ENCODE measurements at places on chromosomes 13 and 19.

DNA sequence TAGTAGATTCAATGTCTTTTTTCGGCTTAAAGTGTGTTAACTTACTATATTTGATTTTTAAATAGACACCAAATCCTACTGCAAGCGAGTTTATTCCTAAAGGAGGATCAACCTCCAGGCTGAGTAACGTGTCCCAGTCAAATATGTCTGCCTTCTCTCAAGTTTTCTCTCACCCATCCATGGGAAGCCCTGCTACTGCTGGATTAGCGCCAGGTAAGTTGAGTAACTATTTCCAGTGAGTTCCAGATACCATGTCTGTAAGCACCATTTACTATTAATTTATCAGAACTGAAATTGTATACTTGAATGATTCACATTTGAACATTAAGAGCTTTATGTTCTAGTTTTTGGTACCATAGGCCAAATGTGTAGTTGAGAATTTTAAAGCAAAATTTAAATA lies 81.8 kb downstream of the PAN3 start:
- DNase-seq: no peak

DNA sequence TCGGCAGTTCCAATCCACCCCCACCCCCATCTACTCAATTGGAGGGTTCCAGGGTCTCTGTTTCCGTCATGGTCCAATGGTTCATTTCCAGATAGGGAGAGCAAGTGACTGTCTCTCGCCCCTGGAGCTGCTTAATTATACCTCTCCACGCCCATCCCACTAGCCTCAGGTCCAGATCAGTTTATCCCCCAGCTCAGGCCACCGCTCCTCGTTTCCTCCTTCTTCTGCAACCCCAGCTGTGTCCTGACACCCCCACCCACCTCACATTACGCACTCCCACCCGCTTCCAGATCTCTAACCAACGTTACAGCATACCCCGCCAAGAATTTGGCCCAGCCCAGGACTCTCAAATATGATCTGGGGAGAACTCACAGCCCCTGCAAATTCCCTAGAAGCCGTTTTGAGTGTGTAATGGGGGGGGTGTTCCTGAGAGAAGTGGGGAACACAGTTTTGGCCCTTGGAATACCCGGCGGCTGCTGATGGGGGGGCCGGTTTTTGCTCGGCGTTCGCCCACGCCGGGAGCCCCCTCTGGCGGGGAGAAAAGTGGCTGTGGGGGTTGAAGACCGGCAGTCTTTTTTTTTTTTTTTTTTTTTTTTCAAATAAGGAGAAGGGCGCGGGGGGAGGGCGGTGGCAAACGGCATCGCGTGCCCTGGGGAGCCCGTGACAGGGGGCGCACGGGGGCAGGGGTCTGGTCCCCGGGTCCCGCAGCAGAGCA lies 1.7 kb upstream of the PDE4A start:
- peak; percentile 63 for DNase-seq

GRCh38 chr19:49403404-49404187 lies 15.5 kb downstream of the KASH5 start:
- peak; percentile 100 for DNase-seq

DNA sequence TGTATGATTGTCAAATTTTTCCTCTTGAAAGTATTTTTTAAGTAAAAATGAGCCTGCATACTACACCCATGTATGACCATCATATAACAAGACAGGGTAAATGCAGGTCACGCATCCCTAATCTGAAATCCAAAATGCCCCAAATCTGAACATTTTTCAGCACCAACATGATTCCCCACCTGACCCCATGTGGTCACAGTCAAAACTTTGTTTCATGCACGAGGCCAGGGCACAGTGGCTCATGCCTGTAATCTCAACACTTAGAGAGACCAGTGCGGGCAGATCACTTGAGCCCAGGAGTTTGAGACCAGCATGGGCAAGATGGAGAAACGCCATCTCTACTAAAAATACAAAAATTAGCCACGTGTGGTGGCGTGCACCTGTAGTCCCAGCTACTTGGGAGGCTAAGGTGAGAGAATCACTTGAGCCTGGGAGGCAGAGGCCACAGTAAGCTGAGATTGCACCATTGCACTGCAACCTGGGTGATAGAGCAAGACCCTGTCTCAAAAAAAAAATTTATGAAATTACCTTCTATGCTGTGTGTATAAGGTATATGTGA lies 63.7 kb upstream of the NPAS1 start:
- DNase-seq: no peak

DNA sequence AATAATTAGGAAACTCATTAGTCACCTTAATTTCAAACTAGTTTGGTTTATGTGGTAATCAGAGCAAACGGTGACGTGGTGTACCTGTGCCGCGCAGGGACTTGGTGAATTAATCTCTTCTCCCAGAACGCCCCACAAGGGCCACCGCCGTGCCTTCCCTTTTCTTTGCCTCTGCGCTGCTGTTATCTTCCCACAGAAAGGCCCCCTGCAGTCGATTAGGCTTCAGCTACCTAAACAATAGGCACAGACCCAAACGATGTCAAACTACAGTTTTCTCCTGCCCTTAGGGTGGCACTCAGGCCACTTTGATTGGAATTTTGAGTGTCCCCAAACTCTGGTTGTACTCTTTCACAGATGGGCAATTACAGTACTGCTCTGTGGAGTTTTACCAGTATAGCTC lies 115.5 kb downstream of the GGACT start:
- no peak for DNase-seq

DNA sequence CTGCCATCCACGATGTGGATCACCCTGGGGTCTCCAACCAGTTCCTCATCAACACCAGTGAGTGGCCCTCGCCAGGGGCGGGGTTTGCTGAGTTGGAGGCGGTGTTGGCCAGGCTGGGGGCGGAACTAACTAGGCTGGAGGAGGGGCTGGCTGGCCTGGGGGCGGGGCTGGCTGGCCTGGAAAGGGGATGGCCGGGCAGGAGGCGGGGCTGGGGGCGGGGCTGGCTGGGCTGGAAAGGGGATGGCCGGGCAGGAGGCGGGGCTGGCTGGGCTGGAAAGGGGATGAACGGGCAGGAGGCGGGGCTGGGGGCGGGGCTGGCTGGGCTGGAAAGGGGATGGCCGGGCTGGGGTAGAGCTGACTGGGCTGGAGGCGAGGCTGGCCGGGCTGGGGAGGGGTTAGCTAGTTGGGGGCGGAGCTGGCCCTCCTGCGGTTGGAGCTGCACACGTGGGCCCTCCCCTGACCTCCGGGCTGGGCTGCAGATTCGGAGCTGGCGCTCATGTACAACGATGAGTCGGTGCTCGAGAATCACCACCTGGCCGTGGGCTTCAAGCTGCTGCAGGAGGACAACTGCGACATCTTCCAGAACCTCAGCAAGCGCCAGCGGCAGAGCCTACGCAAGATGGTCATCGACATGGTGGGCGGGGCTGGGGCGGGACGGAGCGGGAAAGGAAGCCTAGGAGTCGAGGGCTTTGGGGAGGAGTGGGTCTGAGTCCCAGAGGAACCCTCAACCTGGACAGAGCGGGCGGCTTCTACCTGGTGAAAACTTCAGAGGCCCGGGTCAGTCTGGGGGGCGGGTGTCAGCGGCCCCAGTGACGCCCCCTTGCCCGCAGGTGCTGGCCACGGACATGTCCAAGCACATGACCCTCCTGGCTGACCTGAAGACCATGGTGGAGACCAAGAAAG lies 41.0 kb downstream of the PDE4A start:
- no peak for DNase-seq

DNA sequence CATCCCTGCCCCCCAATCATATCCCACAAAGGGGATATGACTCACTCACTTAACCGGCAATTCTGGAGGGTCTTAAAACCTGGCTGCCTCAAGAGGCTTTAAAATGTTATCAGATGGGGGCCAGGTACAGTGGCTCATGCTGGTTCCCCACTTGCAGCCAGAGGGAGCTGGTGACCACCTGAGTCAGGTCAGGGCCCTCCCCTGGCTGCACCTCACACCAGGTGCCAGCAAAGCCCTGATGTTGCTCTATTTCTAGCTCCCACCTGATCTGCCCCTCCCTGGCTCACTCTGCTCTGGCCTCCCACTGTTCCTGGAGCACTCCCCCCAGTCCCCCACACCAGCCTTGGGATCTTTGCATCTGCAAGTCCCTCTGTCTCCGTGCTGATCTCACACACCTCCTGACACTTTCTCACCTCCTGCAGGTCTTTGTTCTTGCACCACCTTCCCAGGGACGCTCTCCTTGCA lies 14.2 kb downstream of the HPN start:
- DNase-seq: peak; percentile 33

DNA sequence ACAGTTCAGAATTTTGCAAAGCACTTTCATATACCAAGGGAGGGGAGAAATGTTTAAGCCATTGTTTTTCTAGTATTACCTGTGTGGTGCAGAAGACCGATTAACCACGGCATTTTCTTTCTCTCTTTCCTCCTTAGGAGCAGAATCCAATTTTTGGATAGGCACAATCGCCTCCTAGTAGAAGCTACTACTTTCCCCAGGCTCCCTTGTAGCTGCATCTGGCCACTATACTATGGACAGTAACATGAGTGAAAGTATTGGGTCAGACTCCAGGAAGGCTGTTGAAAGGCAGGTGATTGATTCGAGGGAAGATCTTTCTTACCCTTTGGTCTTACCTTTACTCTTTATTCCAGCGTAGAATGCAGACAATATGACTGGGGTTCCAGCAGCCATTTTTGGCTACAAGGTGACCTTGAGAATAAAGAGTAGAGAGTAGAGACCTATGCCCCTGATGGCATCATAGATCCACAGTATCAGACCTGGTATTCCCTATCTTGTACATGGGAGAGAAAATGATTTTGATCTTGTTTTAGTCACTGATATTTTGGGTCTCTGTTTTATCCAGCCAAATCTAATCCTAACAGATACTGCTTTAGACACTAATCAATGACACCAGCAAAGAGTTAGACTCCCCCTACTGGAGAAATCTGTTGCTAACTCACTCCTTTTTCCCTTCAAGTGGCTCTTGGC lies 77.0 kb downstream of the LRRC63 start:
- peak; percentile 72 for DNase-seq

GRCh38 chr19:10424011-10424637 lies 3.8 kb downstream of the PDE4A start:
- DNase-seq: peak; percentile 81

DNA sequence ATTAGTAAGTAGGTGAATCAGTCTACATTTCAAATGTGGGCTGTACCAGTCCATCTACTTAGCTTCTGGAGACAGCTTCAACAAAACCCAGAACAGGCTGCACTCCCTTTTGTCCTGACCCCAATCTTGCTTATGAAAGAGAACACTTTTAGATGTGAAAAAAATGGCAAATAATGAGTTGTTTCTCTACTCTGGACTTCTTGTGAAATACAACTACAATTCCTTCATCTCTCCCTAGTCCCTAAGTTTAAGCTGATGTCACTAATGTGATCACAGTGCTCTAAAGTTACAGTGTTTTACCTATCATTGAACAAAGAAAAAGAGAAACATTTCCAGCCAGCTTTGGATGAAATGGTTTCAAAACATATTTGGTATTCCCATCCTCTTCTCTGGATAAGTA lies 183.9 kb downstream of the LHFPL6 start:
- no peak for DNase-seq

DNA sequence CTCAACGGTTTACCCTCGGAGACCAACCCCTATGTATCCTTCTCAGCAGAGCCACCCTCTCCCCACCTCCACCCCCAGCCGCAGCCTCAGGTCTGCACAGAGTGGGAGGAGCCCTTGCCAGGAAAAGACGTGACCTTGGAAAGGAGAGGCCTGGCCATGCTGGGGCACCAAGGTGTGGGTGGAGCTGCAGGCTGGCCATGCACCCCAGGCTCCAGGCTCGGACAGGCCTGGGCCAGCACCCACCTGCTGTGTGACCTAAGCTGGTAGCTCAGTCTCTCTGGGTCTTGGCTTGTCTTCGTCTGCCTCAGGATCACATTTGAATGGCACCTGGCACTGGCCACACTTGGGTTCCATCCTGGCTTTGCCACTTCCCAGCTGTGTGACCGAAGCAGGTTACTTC lies 29.5 kb downstream of the CCDC8 start:
- DNase-seq: no peak

- no peak for DNase-seq
Measured at GRCh38 chr13:75702476-75702875, 66.3 kb downstream of the LMO7 start.

GRCh38 chr13:21674490-21675009 lies 3.7 kb downstream of the FGF9 start:
- DNase-seq: no peak

DNA sequence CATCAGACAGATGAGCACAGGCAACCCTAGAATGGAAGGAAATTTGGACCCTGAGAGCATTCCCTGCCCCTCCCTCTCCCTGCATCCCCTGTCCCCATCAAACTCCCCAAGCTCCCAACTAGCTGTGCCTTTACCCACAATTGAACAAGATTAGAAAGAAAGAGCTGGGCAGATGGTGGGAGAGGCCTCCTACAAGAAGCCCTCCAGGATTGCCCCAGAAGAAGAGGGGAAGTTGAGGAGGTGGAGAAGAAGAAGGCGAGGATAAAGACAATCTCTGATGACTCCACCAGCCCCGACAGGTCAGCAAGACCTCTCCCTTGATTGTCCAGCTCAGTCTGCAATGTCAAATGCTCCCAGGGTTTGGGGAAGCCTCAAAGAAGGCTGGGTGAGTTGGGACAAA lies 11.9 kb downstream of the UNC13A start:
- no peak for DNase-seq

DNA sequence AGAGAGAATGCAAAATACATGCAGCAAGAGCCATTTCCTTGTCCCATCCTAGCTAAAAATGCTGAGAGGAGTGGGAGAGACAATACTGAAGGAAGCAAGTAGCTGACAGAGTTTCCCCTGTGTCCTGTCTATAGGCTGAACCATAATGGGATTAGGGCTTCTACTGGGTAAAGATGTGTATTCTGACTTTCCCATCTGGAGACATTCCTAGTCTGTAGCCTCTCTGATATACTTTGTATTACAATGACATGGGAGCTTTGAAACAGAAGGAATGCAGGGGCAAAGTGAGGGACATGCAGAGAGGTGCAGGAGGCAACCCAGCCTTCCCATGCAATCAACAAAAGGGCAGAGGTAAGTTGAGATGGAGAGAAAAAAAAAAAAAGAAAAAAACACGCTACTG lies 10.5 kb upstream of the GPC6 start:
- no peak for DNase-seq

GRCh38 chr19:40862785-40863184 lies 12.5 kb upstream of the CYP2A6 start:
- no peak for DNase-seq

- DNase-seq: peak; percentile 65
Measured at GRCh38 chr13:74136084-74136658, 2.0 kb upstream of the KLF12 start.

Data from NCI-H524 (cell line).